ENCODE measurements at places on chromosomes 7 and 10. TPM values are rescaled to one million over a fixed set of nuclear protein-coding genes. Genes with fewer than 3 reads are reported as not detected.

RAMP3 gene
- 1.4 TPM for total RNA-seq

GIMAP1 gene
- 0.82 TPM for total RNA-seq

OR2A5 gene
- total RNA-seq: not detected

SLC26A4 gene
- 0.45 TPM for total RNA-seq

TSPAN33 gene
- 13.6 TPM for total RNA-seq

ZNF804B gene
- 3.7 TPM for total RNA-seq

UPK3BL1 gene
- total RNA-seq: 68.1 TPM

WNT16 gene
- 6.3 TPM for total RNA-seq

CYP2C8 gene
- 5.3 TPM for total RNA-seq

URGCP gene
- total RNA-seq: 31.6 TPM

ARMC10 gene
- 29.3 TPM for total RNA-seq

FEZF1 gene
- total RNA-seq: not detected

ABCB4 gene
- total RNA-seq: 3.8 TPM

TAS2R5 gene
- 10.6 TPM for total RNA-seq

PRF1 gene
- total RNA-seq: not detected

ASB15 gene
- total RNA-seq: 0.64 TPM

BET1 gene
- 26.6 TPM for total RNA-seq

MYL10 gene
- total RNA-seq: not detected

RPEL1 gene
- total RNA-seq: not detected

NRP1 gene
- 35.0 TPM for total RNA-seq

TRIM50 gene
- not detected for total RNA-seq

TMEM273 gene
- 2.8 TPM for total RNA-seq

HOGA1 gene
- total RNA-seq: 3.4 TPM

DUSP5 gene
- 7.4 TPM for total RNA-seq

NACAD gene
- total RNA-seq: 6.8 TPM
